ENCODE measurements at places on chromosomes 4 and X. TPM values are rescaled to one million over a fixed set of nuclear protein-coding genes. Genes with fewer than 3 reads are reported as not detected.

Gene SPANXN4
- total RNA-seq = not detected

GRCh38 chr4:76984127-76984526 lies 34.6 kb downstream of the SEPTIN11 start:
- no peaks in the 10 kb centered on the region for H3K36me3 ChIP-seq
- peaks cover 52% of the 10 kb centered on the region for H3K4me1 ChIP-seq
- H3K27ac ChIP-seq = no peak overlapping the region
- DNase-seq = no peak
- H3K4me3 ChIP-seq = no peak overlapping the region

GRCh38 chr4:150212927-150213326 lies 134.7 kb downstream of the DCLK2 start:
- H3K27ac ChIP-seq = no peak overlapping the region
- no peaks in the 10 kb centered on the region for H3K4me1 ChIP-seq
- peak; percentile 6 for DNase-seq
- H3K27me3 ChIP-seq = peaks cover 2% of the 10 kb centered on the region

DNA sequence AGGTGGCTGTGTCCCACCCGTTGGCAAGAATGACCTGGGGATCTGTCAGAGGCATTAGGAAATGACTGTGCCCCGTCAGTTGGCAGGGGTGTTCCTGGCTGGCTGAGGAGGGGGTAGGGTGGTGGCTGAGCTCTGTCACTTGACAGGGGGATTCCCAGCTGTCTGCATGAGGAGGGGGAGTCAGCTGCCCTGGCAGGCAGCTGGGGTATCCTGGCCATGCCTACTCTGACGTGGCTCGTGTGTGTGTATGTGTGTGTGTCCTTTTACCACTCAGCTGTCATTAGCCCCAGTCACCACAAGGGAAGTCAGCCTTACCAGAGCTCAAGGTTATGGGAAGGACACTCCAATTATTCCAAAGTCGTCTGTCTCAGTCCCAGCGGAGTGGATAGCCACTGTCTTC lies 93.2 kb downstream of the EFNB1 start:
- no peak overlapping the region for H3K27ac ChIP-seq
- no peaks in the 10 kb centered on the region for H3K4me1 ChIP-seq
- no peaks in the 10 kb centered on the region for H3K36me3 ChIP-seq
- no peak for DNase-seq
- no peaks in the 10 kb centered on the region for H3K27me3 ChIP-seq
- H3K4me3 ChIP-seq = no peak overlapping the region

Gene FDCSP
- not detected for total RNA-seq

Gene OPN1LW
- total RNA-seq = not detected

DNA sequence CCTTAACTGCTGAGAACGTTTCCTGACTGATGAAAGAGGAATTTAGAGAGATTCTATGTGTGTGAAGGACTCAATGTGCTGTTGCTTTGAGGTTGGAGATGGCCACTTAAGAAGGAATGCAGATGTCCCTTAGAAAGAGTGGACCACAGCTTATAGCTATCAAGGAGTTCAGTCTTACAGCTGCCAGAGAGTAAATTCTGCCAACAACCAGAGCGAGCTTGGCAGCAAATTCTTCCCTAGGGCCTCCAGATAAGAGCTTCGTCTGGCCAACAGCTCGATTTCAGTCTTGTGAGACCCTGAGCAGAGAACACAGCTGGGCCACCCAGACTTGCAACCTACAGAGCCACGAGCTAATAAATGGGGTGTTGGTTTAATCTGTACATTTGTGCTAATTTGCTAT lies 21.8 kb downstream of the MID1 start:
- no peaks in the 10 kb centered on the region for H3K27me3 ChIP-seq
- DNase-seq = no peak
- no peaks in the 10 kb centered on the region for H3K4me1 ChIP-seq
- no peaks in the 10 kb centered on the region for H3K36me3 ChIP-seq
- no peak overlapping the region for H3K27ac ChIP-seq
- no peak overlapping the region for H3K4me3 ChIP-seq
